Fibroblast of lung (primary cell): ENCODE measurements at places on chromosomes 16 and 17. TPM values are rescaled to one million over a fixed set of nuclear protein-coding genes. Genes with fewer than 3 reads are reported as not detected.

The ZNF750 gene
- total RNA-seq = not detected in 2 replicates

- DNase-seq = no peak
These were observed 2.1 kb downstream of the RHBDL3 start for GRCh38 chr17:32267690-32268205.

GRCh38 chr17:65750631-65751115 is 189.2 kb upstream of the AXIN2 start:
- peak; percentile 88 for DNase-seq

GRCh38 chr16:87319011-87319410 is 1.8 kb upstream of the C16orf95 start:
- DNase-seq = no peak

DNA sequence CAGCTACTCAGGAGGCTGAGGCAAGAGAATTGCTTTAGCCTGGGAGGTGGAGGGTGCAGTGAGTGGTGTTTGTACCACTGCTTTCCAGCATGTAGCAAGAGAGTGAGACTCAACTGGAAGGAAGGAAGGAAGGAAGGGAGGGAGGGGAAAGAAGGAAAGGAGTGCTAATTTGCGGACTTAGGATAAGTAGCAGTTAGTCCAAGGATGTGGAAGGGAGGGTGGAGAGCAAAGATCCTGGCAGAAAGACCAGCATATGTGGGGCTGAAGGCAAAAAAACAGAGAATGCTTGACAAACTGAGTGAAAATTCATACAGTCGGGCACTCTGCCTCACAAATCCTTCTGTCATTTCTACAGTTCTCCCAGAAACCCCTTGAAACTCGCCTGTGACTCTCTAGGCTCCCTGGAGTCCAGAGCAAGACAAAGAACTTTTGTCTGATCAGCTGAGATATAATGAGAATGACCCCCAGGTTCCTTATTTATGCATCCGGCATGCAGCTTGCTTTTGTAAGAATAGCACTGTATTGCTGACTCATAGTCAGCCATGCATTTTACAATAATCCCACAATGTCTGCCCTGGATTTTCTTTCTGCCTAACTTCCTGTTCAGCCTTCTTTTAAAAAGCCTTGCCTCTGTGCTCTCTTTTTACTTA is 31.5 kb downstream of the CDK5RAP3 start:
- DNase-seq = peak; percentile 70
